SK-MEL-5 (cell line): ENCODE measurements at places on chromosomes 5 and 9. TPM values are rescaled to one million over a fixed set of nuclear protein-coding genes. Genes with fewer than 3 reads are reported as not detected.

DNA sequence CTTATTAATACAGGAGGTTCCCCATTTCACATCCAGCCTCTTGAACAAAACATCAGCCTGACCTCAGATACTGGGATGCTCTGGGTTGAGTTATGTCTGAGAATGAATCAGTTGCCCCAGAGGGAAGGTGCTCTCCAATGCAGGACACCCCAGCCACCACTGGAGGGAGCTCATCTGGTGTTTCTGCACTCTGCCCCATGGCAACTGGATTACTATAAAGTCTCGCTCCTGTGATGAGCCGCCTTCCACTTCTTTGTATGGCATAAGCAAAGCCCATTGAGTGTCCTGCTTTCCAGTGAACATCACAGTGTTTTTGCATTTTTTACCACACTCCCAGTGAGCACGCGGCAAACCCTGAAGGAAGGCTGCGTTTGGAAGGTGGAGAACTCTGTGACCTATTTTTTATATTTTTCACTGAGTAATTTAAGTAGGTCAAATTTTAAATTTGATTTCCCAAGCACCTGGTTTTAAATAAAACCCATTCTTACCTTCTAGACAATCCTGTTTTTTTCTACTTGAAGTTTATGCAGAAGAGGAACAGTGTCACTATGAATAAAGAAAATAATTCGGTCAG, 176.9 kb upstream of the WWC1 start:
- DNase-seq, result peak; percentile 86

- DNase-seq, result no peak
Observed at GRCh38 chr9:120212853-120213200, 367.1 kb downstream of the CDK5RAP2 start.

- no peak for DNase-seq
Observed at GRCh38 chr9:6714176-6714575, 43.6 kb upstream of the KDM4C start.

SPINK4 gene
- not detected in 2 replicates for total RNA-seq

DNA sequence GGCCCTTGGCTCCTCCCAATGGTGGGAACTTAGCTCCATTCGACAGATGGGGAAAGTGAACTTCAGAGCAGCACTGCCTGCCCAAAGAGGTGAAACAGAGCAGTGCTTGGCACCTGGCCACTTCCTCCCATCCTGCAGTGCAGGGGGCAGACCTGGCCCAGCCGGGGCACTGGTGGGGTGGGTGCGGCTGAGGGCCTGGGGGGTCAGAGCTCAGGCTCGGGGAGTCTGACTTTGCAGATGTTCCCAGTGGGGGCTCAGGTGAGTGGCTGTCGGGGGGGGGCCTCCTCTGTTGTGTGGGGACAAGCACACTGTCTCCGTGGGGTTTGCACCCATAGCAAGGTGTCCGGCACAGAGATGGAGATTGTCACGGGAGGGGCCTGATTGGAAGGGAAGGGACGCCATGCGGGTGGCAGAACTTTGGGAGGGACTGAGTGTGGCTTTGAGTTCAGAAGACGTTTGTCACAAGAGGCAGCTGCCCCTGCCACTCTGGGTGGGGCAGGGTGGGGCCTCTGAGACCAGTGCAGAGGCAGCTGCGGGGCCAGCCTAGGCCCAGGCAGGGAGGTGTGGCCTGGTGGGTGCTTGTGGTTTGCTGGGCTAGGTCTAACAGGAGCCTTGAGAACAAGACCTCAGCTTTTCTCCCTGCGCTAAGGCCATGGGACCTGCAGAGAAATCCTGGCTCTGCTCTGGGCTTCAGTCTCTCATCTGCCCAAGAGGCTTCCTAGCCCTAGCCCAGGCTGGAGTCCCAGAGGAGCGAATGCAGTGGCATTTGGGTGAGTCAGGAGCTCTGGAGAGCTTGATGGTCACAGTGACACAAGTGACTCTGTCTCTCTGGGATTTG, 2.5 kb downstream of the MYMK start:
- no peak for DNase-seq

- DNase-seq, result no peak
Observed at GRCh38 chr5:168642019-168642418, 62.9 kb upstream of the PANK3 start.

- DNase-seq, result no peak
Observed at GRCh38 chr5:38013107-38013506, 173.3 kb upstream of the GDNF start.

GRCh38 chr5:41790038-41790776, 80.0 kb downstream of the OXCT1 start:
- DNase-seq, result no peak

DNA sequence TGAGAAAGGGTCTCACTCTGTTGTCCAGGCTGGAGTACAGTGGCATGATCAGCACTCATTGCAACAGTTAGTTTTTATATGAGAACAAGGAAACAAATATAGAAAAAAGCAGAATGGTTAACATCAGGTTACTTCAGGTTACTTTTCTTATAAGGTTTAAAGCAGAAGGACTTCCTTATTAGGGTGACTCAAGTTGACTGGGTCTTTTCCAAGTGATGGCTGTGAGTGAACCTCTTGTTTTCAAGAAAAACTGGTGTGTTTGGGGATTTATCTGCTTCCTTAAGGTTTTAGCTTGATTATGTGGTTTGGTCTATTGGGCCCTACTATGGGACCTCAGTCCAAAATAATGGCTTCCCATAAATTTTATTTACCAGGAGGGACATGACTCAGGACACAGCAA, 99.2 kb downstream of the ARRDC3 start:
- DNase-seq, result no peak

- no peak for DNase-seq
Observed at GRCh38 chr9:137128862-137129455, 10.0 kb upstream of the GRIN1 start.
